ENCODE measurements at places on chromosomes 11 and 22. TPM values are rescaled to one million over a fixed set of nuclear protein-coding genes. Genes with fewer than 3 reads are reported as not detected.

DNA sequence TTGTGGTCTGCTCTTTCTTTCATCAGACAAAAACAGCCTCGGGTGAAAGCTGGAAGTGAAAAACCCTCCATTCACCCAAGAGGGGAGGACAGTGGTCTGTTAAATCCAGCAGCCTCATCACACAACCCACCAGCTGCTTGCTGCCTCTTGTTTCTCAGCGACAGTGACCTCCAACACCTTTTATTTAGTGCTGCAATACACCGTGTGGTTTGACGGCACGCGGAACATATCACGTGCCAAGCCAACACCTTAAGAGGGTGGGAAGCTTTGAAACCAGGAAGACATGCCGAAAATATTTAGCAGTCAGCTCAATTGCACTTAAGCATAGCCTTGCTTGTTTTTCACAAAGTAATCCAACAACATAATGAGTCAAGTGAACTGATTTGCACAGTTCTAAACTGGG lies 39.8 kb upstream of the POGLUT3 start:
- no peaks in the 10 kb centered on the region for H3K27me3 ChIP-seq
- H3K27ac ChIP-seq, result no peak overlapping the region
- peaks cover under 1% of the 10 kb centered on the region for H3K36me3 ChIP-seq
- no peaks in the 10 kb centered on the region for H3K4me1 ChIP-seq
- no peak overlapping the region for H3K4me3 ChIP-seq
- DNase-seq, result no peak

DNA sequence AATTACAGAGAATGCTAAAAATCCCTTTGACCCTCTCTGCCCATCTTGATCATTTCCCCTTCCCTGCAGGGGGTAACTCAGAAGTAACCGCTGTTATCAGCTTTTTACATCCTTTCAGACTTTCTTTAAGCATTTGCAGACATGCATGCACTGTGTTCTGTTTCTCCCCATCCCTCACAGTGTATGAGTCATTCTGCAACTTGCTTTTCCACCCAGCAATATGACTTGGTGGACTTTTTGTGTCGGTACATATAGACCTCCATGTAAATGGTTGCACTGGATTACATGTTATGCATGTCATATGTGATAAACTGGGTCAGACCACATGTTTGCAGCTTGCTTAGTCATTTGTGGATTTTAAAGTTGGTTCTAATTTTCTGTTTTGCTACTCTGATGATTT lies 87.7 kb upstream of the NECTIN1 start:
- H3K4me3 ChIP-seq, result no peak overlapping the region
- no peak overlapping the region for H3K27ac ChIP-seq
- no peaks in the 10 kb centered on the region for H3K4me1 ChIP-seq

- H3K4me1 ChIP-seq, result peaks cover 6% of the 10 kb centered on the region
- H3K36me3 ChIP-seq, result no peaks in the 10 kb centered on the region
- DNase-seq, result no peak
Measured at GRCh38 chr11:10937385-10937771, 79.5 kb upstream of the ZBED5 start.

DNA sequence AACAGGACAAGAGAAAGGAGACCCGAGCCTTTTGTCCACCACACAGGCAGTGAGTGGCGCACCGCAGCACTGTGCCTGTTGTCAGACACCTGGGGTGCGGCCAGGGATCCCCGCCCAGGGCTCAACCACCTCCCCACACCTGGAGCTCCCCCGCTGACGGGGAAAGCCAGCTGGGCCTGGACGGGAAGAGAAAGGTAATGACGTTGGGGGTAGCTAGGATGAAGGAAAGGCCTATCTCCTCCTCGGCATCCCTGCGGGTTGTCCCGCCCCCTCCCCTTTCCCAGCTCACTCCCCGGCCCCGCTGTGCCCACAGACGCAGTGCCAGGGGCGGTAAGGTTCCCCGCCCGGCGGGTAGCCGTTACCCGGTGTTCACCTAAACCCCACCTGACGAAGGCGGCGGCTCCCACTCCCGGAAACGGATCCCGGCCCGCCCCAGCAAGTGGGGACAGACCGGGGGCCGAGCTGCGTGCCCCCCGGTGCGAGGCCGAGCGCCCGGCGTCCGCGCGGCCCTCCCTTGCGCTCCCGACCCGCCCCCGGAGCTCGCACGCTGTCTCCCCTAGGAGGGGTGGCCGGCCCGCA lies 495 bp downstream of the HYOU1 start:
- H3K4me1 ChIP-seq, result peaks cover 23% of the 10 kb centered on the region
- peaks cover 10% of the 10 kb centered on the region for H3K36me3 ChIP-seq
- H3K27me3 ChIP-seq, result no peaks in the 10 kb centered on the region
- H3K4me3 ChIP-seq, result peak overlapping the region; percentile 98
- DNase-seq, result peak; percentile 58

GRCh38 chr11:10257478-10257877 lies 36.5 kb downstream of the SBF2 start:
- H3K27ac ChIP-seq, result no peak overlapping the region
- H3K36me3 ChIP-seq, result no peaks in the 10 kb centered on the region
- H3K4me1 ChIP-seq, result peaks cover 2% of the 10 kb centered on the region
- no peak overlapping the region for H3K4me3 ChIP-seq

- peaks cover 3% of the 10 kb centered on the region for H3K36me3 ChIP-seq
- H3K4me1 ChIP-seq, result peaks cover 14% of the 10 kb centered on the region
- H3K27me3 ChIP-seq, result peaks cover 17% of the 10 kb centered on the region
- DNase-seq, result no peak
- peak overlapping the region; percentile 69 for H3K27ac ChIP-seq
Measured at GRCh38 chr22:50563413-50564160, 868 bp upstream of the SYCE3 start.

DNA sequence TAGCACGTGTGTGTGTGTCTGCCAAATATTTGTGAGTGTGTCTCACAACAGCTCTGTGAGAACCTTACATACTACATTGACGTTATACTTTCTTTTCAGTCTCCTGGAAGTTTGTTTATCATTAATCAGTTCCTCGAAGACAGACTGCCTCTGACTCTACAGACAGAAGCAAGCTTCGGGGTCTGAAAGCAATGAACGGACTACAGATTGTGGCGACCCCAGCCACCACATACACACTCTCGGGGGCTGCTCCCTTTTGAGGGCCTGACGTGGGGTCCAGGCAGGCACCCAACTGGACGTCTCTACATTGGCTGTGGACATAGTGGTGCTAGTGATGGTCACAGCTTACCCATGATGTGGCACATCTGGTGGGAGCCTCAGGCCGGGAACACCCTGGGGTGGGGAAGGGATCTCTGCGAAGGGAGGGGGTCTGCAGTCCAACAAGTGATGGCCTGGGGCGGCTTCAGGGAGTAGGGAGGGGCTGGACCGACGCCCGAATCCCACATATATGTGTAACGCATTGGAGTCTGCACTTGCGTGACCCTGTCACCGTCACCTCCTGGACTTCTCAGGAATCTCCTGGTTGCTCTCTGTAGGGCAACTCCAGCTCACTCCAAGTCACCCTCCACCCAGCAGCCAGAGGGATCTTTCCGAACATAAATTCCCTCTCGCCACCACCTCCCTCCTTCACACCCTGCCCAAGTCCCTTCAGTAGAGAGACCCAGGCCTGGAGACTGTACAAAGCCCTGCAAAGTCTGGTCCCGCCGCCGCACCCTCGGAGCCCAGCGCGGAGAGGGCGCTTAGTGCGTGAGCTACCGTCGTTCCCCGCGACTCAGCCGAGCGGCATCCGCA lies 30.4 kb upstream of the TRIM29 start:
- H3K36me3 ChIP-seq, result no peaks in the 10 kb centered on the region
- no peak overlapping the region for H3K27ac ChIP-seq
- peaks cover 6% of the 10 kb centered on the region for H3K4me1 ChIP-seq
- H3K4me3 ChIP-seq, result peak overlapping the region; percentile 77

DNA sequence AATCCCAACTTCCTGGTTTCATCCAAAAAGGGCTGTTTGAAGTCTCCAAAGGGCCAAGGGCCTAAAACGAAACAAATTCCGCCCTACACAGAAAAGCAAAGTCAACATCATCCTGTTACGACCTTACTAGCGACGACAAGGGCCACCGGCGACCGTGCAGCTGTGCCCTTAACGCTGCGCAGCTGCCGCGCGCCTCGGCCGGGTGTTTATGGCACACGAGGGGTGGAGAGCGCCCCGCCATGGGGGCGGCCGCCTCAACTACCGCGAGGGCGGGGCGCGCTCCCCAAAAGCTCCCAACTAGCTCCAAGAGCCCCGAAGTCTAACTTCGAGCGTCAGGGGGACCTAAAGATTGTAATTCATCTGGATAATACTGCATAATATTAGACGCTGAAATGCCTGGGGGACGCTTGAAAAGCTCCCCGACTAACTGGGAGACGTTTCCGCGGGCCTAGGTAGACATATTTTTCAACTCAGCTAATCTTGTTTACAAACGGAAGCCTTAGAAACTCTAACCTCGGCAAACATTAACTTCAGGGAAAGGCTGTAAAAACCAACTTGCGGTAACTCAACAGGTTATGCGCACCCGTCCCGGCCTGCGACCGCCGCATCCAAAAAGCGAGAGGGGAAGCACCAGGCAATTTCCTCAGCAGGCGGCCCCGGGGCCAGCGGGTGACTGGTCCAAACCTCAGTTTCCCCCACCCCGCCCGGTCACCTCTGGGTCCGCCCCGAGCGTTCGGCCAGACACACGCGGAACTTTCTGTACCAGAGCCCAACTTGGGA lies 694 bp downstream of the TMEM123 start:
- peak overlapping the region; percentile 90 for H3K27ac ChIP-seq
- no peaks in the 10 kb centered on the region for H3K27me3 ChIP-seq
- peak; percentile 83 for DNase-seq
- peaks cover 40% of the 10 kb centered on the region for H3K36me3 ChIP-seq
- peaks cover 61% of the 10 kb centered on the region for H3K4me1 ChIP-seq

GRCh38 chr22:36220451-36220921 lies 18.8 kb downstream of the APOL2 start:
- no peak overlapping the region for H3K4me3 ChIP-seq
- H3K36me3 ChIP-seq, result peaks cover 2% of the 10 kb centered on the region
- peaks cover 2% of the 10 kb centered on the region for H3K4me1 ChIP-seq
- DNase-seq, result no peak

GRCh38 chr11:78290293-78291176 lies 101.8 kb downstream of the USP35 start:
- H3K27ac ChIP-seq, result peak overlapping the region; percentile 80
- peak overlapping the region; percentile 62 for H3K4me3 ChIP-seq
- H3K27me3 ChIP-seq, result no peaks in the 10 kb centered on the region

Gene NAALADL1
- 22.3 TPM for total RNA-seq

Gene DNAJB7
- not detected for total RNA-seq

Gene WBP2NL
- 2.6 TPM for total RNA-seq

Gene LIF
- 564 TPM for total RNA-seq

Gene C1QTNF5
- not detected for total RNA-seq

All from activated naive CD8-positive, alpha-beta T cell treated with anti-CD3 and anti-CD28 coated beads, Interleukin-2, amount 10 ng/mL, durations not matched to agents 7 days and 5 days (primary cell).